ENCODE measurements at places on chromosomes 3 and 15.

DNA sequence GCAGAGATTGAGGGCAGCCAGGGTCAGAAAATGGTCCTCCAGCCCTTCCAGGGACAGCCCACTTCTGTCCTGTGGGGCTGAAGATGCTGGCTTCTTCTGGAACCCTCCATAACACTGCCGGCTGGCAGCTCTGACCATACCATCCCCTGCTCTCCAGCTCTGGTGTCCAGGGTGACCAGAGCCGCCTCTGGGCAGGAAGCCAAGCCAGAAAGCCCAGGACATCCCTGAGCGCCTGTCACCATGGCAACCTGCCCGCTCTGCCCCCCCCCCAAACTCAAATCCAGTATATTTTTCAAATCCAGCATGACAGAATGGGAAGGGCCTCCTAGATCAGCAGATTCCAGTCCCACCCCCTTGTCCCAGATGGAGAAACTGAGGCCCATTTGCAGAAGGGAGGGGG lies 420 bp upstream of the TMIE start:
- no peak for DNase-seq

- no peak for DNase-seq
Observed at GRCh38 chr15:39801641-39802309, 19.1 kb upstream of the FSIP1 start.

DNA sequence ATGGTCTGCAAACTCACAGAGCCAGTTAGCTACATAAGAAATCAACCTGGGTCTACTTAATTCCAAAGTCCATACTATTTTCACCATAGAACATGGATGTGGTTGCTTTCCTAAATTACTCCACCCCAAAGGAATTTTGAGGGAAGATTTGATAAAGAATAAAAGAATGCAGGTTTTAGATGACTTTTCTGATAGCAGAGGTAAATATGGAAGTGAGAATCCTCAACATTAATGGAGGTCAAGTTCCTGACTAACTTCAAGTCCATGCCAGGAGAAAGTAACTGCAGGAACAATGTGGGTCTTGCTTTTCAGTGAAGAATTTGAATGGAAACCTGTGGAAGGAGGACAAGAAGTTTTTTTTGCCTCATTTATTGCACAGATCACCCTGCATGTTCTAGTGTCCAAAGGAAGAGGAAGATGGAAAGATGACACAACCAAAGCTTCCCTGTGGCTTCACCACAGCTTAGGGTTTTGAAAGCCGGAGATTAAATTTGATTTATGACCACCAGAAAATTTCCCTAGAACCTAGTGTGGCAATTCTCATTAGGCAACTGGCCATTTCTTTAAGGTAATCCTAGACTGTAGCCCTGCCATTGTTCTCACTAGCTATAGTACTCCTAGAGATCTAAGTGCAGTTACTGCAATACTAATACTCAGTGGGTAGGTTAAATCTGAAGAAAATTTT lies 429.7 kb downstream of the RAP2B start:
- no peak for DNase-seq

DNA sequence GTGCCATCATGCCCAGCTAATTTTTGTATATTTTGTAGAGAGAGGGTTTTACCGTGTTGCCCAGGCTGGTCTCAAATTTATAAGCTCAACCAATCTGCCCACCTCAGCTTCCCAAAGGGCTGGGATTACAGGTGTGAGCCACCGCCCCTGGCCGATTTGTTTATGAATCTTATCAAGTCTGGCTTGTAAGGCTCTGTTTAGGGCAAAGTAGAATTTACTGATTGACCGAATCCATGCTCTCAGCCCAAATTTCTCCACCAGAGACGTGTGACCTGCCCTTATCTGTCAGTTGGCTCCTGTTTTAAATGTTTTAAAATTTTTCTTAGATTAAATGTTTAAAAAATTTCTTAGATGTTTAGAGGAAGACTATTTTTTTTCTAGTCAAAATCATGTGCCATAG lies 19.5 kb downstream of the RAD54L2 start:
- no peak for DNase-seq

DNA sequence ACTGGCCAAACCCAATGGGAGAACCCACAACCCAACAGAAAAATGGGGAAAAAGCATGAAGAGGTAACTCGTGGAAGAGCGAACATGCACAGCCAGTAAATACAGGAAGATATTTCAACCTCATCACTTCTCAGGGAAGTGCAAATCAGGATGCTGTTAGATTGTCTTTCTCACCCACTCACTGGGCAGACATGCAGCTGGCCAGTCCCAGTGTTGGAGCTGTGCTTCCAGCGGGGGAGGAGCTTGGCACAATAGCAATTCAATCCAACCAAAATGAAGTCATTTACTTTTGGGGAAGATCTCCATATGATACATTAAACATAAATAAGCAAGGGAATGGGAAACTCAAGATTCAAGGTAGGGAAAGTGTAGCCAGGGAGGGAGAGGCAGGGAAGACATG lies 12.1 kb downstream of the WNT7A start:
- DNase-seq = no peak

DNA sequence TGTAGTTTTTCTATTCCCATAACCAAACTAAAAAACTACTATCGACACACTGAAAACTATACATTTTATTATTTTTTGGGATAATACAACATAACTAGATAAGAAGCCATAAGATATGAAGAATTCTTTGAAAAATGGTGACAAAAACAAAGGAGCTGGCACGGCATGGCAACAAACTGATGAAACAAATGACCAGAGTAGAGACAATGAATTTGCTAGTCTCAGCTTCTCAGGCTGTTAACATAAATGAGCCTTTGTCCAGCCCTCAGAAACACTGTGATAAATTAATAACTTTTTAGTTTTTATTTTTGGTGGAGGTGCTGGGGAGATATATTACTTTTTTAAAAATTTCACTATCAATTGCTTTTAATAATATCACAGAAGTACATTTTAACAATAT lies 100.7 kb downstream of the SMARCC1 start:
- no peak for DNase-seq

- DNase-seq = no peak
Observed at GRCh38 chr3:143832433-143832832, 15.8 kb downstream of the SLC9A9 start.

DNA sequence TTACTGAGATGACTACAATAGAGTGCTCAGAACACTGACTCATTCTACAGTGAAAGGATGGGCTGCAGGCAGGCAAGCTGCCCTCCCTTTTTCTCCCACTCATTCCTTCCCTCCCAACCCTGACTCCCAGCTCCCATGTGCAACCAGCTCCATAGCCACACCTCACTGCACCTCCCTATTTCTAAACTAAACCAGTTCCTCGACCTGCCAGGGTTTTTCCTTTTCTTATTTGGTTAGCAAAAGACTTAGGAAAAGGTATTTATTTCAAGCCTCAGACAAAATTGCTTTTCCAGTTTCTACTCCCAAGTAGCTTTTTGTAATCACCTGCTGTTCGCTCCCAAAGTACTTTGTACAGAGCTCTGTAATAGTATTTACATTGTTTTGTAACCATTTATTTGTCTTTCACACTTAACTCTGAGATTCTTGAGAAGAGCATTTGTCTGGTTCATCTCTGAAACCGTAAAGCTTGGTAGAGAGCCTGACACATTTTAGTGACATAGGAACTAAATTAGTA lies 2.2 kb downstream of the AADAC start:
- DNase-seq = no peak

GRCh38 chr15:40435710-40436089 lies 5.1 kb upstream of the BAHD1 start:
- DNase-seq = no peak

GRCh38 chr15:32636410-32636809 lies 5.1 kb upstream of the SCG5 start:
- DNase-seq = no peak

DNA sequence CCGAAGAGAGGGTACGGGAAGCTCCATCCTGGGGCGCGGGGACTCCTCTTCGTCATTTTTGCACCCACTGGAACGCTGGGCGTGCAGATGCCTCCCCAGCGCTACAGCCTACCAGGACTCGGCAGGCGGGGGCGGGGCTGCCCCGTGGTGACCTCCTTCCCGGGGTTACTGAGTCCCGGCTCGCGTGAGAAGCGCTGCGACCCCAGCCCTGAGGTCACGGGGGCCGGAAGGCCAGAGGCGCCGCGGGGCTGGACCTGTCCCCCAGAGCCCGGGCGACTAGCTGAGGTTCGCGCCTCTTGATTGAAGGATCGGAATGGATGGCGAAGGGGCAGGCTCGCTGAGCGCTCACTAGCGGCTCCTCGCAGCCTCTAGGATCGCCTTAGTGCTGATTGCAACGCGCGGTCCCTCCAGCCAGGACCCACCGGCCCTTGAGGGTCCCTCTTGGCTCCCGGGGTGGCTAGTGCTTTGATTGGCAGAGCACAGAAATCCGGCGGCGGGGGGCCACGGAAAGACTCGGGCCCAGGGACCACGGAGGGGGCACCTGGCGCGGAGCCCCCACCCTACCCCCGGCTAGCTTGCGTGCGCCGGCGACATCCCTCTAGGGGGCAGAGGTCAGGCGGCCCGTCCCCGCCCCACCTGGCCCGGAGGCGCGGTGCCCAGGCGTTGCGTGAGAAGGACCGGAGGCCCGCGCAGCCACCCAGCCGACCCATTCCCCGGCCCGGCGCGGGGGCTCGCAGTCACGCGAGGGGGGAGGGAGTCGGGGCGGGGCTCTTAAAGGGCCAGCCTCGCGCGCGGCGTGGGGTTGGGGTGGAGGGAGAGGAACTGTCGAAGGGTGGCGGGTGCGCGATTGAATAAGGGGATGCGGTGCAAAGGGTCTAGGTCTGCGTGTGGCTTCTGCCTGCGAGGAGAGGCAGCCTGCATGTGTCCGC lies 781 bp upstream of the CYP1A1 start:
- DNase-seq = no peak

Data from HS-27A (cell line).